ENCODE measurements at places on chromosomes 3 and 15.

- H3K36me3 ChIP-seq: peaks cover 33% of the 10 kb centered on the region
- H3K27ac ChIP-seq: no peak within 1 kb of the TSS
- peaks cover 21% of the 10 kb centered on the region for H3K27me3 ChIP-seq
- DNase-seq: peak; percentile 53
- H3K4me1 ChIP-seq: no peaks in the 10 kb centered on the region
- peak within 1 kb of the TSS; percentile 60 for H3K4me3 ChIP-seq
Observed at GRCh38 chr15:64151727-64152506, at the start of gene SNX22. Gene SNX22 (plus strand): TSS chr15:64151731. CDS start chr15:64151776, 45 bp downstream.

DNA sequence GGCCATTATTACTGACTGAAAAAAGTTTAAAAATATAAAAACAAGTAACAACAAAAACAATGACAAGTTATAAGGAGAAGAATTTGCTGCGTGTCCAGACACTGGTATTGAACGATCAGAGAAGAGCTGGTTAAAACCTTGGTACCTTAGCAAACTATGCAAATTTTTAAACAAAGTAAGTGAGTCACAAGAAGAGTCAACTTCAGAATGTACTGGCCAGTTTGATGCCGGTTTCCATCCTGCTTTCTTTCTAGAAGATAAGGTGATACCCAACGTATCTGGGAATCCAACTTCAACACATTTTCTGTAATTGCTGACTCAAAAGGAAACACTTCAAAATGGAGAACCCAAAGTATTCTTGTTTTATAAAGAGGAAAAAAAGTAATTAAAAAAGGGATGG, 49.8 kb downstream of the RUBCN start:
- no peaks in the 10 kb centered on the region for H3K4me1 ChIP-seq
- H3K4me3 ChIP-seq: no peak overlapping the region
- H3K27me3 ChIP-seq: no peaks in the 10 kb centered on the region
- no peak overlapping the region for H3K27ac ChIP-seq

DNA sequence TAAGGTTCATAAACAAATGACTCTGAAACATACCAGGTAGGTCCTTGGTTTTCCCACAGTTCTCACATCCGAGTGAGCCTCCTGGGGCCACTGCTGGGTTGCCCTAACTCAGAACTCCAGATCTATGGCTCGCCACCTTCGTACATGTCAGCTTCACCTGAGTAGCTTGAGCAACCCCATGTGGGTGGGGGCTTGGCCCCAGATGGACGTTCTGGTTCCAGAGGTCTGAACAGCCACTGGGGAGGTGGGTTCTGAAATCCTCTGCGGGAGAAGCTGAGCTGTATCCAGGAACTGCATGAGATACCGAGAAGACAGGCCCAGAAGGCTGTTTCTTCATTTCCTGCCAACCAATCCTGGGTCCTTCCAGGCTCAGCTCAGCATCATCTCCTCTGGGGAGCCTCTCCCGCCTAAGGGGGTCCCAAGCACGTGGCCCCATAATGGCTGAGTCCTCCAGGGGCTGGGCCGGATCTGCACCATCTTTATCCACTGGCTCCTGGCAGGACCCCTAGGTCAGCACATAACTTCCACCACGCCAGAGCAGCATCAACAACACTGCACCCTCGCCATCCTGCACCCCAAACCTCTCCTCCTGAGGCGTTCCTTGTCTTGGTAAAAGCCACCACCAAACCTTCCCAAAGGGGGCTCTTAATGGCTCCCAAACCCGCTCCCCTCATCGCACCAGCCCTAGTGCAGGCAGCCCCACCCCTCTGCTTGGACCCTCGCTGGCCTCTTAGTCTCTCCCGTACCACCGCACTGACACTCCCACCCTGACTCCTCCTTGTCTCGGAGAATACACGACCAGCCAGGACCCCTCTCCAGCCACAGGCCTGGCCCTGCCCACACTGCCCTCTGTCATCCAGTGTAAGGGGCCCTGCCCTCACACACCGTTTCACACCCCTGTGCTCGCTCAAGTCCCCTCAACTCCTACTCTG, 39.8 kb downstream of the PCSK6 start:
- no peaks in the 10 kb centered on the region for H3K36me3 ChIP-seq
- no peak overlapping the region for H3K27ac ChIP-seq
- no peaks in the 10 kb centered on the region for H3K27me3 ChIP-seq
- peaks cover 28% of the 10 kb centered on the region for H3K4me1 ChIP-seq
- no peak overlapping the region for H3K4me3 ChIP-seq

DNA sequence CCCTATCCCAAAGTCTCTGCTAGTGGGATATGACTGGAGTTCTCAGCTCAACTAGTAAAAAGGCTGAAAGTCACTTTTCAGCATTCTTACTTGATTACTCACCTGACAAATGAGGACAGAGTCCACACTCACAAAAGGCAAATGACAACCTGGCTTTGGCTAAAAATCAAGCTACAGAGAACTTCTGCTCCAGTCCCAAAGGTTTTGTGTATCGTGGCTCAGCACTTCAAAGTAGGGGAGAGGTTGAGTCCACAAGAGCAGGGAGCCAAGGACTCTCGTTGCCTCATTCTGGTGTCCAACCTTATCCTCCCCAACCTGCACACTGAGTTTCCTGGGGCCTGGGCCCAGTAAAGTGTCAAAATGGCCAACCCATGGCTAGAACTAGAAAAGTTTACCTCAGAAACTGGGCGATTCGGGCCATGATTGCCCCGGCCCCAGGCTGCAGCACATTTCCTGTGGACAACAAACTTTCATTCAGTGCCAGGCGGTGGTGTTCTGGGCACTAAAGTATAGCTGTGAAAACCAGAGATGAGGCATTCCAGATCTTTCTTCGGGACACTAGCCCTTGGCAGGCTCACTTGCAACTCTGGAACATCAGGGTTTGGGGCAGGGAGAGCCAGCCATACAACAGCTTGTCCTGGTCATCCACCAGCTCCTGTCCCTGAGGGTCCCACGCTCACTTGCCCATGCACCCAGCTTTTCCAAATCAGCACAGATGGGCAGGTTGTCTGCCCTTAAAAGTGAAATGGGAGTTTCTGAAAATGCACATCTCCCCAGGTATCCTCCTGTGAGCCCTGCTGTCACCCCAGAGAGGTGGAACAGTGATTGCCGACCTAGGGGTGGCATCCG, 3.1 kb downstream of the ACAA1 start:
- H3K4me3 ChIP-seq: no peak overlapping the region
- peak overlapping the region; percentile 55 for H3K27ac ChIP-seq
- no peaks in the 10 kb centered on the region for H3K36me3 ChIP-seq
- DNase-seq: peak; percentile 96
- no peaks in the 10 kb centered on the region for H3K27me3 ChIP-seq

DNA sequence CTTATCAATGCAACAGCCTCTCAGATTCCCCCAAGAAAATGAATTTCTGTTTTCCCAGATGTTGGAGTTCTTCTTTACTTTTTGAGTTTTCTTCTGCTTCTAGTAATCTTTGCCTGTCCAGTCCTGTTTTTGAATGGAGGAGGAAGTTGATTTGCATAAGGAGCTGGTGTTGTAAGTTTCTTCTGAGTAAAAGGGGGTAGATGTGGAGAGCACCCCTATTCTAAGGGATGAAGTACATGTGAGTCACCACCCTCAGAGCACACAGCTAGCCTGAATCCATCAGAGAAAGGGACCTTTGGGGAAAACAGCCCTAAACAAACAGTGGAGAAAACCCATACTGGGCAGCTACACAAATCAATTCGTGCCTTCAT, 34.5 kb downstream of the ACAA1 start:
- no peak overlapping the region for H3K27ac ChIP-seq
- no peak for DNase-seq
- no peaks in the 10 kb centered on the region for H3K27me3 ChIP-seq
- no peaks in the 10 kb centered on the region for H3K36me3 ChIP-seq

GRCh38 chr15:61034678-61035291, 194.3 kb downstream of the RORA start:
- H3K36me3 ChIP-seq: no peaks in the 10 kb centered on the region
- no peaks in the 10 kb centered on the region for H3K27me3 ChIP-seq
- DNase-seq: no peak
- H3K4me1 ChIP-seq: peaks cover 4% of the 10 kb centered on the region
- no peak overlapping the region for H3K4me3 ChIP-seq

Data from small intestine (tissue), 16 donors.